ENCODE measurements at places on chromosomes 6 and 20. TPM values are rescaled to one million over a fixed set of nuclear protein-coding genes. Genes with fewer than 3 reads are reported as not detected.

CLPSL2 gene
- not detected for total RNA-seq

DEFB124 gene
- total RNA-seq = 2.1 TPM

SPAG4 gene
- 13.5 TPM for total RNA-seq

EFHC1 gene
- 22.5 TPM for total RNA-seq

FAM229B gene
- total RNA-seq = 9.9 TPM

GSTA4 gene
- total RNA-seq = 45.8 TPM

SRMS gene
- total RNA-seq = not detected

TMEM170B gene
- 0.26 TPM for total RNA-seq

RSPO3 gene
- 1.5 TPM for total RNA-seq

EEF1A2 gene
- 0.09 TPM for total RNA-seq

PGC gene
- not detected for total RNA-seq

KIAA0408 gene
- total RNA-seq = 1.4 TPM

TMEM14A gene
- total RNA-seq = 35.0 TPM

SLC52A3 gene
- not detected for total RNA-seq

CYP24A1 gene
- total RNA-seq = not detected

IL20RA gene
- 0.85 TPM for total RNA-seq

FUCA2 gene
- 68.8 TPM for total RNA-seq

CNR1 gene
- total RNA-seq = 8.3 TPM

CDSN gene
- total RNA-seq = not detected

E2F1 gene
- 1.8 TPM for total RNA-seq

ULBP3 gene
- 7.1 TPM for total RNA-seq

TFAP2D gene
- total RNA-seq = not detected

NRSN2 gene
- total RNA-seq = 55.3 TPM

KDM1B gene
- total RNA-seq = 19.7 TPM

SNHG17 gene
- total RNA-seq = 22.9 TPM

FUT9 gene
- not detected for total RNA-seq

POM121L2 gene
- not detected for total RNA-seq

CST5 gene
- not detected for total RNA-seq

METTL24 gene
- total RNA-seq = not detected

SAMD5 gene
- total RNA-seq = 1.3 TPM

BPIFB4 gene
- not detected for total RNA-seq

ROS1 gene
- 0.34 TPM for total RNA-seq

CDH4 gene
- total RNA-seq = 0.82 TPM

ARFGEF3 gene
- 0.12 TPM for total RNA-seq

HLA-DQA1 gene
- total RNA-seq = not detected

IPCEF1 gene
- not detected for total RNA-seq

OOEP gene
- total RNA-seq = 0.23 TPM

TOX2 gene
- 17.7 TPM for total RNA-seq

LGSN gene
- total RNA-seq = 0.93 TPM

NKX2-4 gene
- total RNA-seq = not detected

TINAG gene
- total RNA-seq = not detected

NUS1 gene
- total RNA-seq = 15.1 TPM

Data from pericardium fibroblast (primary cell).